GM04503 (cell line): ENCODE measurements at places on chromosomes 3 and 15.

GRCh38 chr3:66314455-66314854, 93.7 kb downstream of the SLC25A26 start:
- no peak for DNase-seq

- DNase-seq: no peak
Measured at GRCh38 chr3:194827486-194827885, 141.8 kb downstream of the FAM43A start.

DNA sequence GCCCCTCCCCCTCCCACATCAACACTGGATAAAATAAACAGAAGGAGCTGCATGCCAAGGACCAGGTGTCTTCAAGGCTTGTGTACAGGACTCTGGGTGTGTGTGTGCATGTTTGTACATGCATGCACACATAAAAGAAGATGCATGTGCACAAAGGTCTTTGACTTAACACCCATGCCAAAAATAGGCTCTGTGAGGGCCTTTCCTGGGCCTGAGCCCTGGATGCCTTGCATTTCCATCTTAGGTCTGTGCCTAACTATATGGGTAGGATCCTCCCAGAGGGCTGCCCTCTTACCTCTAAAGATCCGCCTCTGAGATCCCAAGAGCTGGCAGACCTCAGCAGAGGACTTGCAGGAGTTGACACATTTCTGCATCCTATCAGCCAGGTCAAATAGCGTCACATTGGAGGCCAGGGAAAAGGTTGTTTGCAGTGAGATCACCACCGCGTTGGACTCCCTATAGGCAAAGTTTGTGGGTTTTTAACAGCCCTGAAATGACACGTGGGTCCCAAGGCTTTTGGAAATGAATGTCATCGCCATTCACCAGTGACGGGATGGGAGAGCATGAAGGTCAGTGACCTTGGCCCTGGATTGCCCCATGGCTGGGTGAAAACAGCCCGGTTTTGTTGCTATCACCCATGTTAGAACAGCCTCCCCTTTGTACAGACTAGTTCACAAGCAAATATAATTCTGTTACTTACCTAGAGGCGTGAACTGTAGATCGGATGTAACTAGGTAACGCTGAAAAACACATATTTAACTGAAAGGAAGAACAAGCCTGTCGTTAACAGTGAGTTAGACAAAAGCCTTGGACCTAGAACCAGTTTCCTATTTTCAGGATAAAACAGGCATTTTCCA, 54.0 kb downstream of the HEG1 start:
- DNase-seq: no peak

DNA sequence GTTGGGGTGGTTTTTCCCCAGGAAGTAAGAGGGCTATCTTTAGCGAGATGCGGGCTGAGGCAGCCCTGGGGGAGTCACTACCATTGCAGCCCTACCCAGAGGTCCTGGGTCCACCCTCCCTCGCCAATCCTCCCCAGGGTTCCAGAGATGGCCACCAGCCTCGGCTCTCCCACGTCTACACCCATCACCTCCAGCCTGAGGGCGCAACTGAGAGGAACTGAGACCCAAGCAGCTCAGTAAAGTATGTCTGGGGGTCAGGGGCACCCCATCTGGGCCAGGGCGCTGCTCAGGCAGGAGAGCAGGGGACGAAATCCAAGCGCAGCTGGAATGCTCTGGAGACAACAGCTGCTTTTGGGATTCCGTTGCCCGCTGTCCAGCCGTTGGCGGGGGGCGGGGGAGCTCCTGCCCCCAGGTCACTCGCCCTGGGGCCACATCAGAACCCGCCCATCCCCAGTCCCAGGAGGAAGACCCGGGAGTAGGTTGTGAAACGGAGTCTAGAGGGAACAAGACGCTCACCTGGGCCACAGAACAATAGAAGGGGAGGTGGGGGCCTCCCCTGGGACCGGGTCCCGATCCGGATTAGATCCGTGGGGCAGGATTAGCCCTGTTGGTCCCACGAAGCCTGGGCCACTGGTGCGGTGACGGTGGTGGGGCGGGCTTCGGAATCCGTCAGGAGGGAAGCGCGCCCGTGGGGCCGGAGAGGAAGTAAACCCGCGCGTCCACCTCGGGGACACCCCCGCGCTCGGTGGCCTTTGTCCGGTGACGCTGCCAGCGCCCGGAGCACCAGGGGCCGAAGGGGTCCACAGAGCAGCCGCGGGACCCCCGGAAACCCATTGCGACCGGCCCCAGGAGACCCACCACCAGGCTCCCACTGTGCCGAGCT, 1.4 kb upstream of the NDUFAF3 start:
- DNase-seq: no peak

GRCh38 chr15:70466895-70467529, 296.3 kb downstream of the UACA start:
- no peak for DNase-seq

DNA sequence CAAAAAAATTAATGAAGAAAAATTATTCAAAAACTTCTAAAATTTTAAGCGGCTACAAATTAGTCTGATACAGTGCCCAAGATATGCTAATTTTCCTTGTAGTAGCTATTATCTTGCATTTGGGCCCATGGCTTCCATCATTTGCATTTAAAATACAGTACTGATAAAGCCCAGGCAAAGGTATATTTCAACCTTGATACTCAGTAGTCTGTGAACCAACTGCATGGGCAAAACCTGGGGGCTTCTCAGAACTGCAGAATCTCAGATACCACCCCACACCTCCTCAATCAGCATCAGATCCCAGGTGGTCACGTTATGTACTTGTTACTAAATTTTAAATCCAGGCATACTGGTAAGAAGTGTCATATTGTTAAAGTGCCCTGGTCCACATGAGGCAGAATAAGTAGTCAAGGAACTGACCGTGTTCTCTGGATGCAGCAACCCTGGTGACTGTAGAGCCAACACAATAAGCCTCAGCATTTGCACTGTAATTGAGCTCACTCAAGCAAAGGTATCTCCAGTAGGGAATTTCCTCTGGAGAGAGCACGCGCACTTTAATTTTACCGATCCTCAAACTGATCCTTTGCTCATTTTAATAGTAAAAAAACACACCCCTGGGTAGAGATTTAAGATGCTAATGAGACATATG, 31.9 kb downstream of the ZNF385D start:
- no peak for DNase-seq

GRCh38 chr3:99131876-99132275, 230.4 kb upstream of the DCBLD2 start:
- no peak for DNase-seq

GRCh38 chr3:45529697-45530096, 64.9 kb upstream of the LIMD1 start:
- DNase-seq: no peak

DNA sequence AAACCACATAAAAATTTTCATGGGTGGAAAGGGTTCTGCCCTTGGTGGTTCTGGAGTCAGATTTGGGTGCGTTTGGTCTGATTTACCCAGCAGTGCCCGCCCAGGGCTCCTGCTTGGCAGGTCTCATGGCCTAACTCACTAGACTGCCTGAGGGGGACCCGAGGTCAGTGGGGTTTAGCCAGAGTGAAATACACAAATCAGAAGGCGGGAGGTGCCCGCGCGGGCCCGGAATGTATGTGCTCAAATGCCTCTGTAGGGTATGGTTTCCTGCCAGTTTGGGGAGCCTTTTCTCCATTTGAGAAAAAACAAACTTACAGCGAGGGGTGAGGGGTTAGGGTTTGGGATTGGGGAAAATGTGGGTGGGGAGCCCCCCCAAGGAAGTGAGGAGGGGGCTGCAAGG, 70.9 kb upstream of the POLG start:
- DNase-seq: no peak
